ENCODE measurements at places on chromosomes 12 and 14.
A peak's percentile ranks its signal among the peaks of the same experiment; 100 is the strongest.

- DNase-seq, result peak; percentile 53
These were observed 23.8 kb upstream of the PHC1 start for GRCh38 chr12:8890313-8891085.

- DNase-seq, result no peak
These were observed 56.5 kb downstream of the EGLN3 start for GRCh38 chr14:33894339-33894738.

- DNase-seq, result no peak
These were observed 613 bp downstream of the DUSP16 start for GRCh38 chr12:12562016-12562483.

- DNase-seq, result no peak
These were observed 5.5 kb downstream of the AMN start for GRCh38 chr14:102927878-102928411.

- DNase-seq, result no peak
These were observed 4.4 kb downstream of the AMHR2 start for GRCh38 chr12:53427905-53428594.

DNA sequence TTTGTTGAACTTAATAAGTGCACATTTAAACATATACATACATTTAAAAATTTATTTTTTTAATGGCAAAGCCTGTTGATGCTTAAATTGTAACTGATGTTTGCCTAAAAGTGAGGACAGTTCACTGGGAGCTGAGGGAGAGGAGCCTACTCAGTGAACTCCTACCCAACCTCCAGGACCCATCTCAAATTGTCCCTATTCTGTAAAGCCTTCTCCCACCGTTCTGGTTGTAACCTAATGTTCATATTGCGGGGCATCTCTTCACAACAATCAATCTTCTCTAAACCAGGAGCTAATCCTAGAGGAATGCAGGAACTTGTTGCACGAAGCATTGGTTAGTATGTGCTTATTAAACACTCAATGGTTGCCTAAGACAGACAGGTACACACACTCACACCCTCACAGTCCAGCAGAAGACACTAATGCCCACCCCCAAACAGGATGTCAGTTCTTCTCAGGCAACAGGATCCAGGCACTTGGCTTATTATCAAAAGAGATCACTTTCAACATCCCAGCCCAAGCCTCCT lies 1.8 kb downstream of the CLMN start:
- DNase-seq, result no peak

DNA sequence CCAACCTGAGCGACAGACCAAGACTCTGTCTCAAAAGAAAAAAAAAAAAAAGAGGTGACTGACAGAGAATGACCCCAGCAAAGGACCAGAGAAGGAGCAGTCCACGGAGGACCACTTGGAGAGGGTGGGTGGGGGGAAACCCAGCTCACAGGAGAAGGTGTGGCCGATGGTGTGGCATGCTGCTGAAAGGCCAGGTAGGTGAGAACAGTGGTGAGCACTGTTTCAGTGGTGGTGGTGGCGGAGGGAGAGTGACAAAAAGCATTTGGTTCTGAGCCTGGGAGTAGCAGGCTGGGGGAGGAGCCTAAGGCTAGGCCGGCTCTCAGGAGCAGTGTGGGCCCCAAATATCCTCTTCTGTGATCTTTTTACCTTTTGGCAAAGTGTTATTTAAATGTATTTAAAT lies 63.8 kb downstream of the IRF2BPL start:
- DNase-seq, result no peak

- no peak for DNase-seq
These were observed 334.5 kb downstream of the CACNA1C start for GRCh38 chr12:2387103-2387834.

DNA sequence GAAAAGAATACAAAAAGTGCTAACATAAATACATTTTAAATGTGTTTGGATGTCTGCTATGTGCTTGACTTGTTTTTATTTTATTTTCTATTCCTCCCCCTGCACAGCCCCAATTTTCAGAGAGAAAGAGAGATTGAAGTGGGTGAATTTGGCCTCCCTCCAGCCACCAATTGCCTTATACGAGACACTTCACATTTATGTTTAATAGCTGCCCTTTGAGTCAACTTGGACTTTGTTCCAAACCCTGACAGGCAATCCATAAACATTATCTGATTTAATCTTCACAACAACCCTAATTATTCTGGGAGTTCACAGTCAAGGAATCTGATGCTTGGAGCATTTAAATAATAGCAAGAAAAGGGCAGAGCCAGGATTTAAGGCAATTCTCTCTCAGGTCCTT lies 161.7 kb downstream of the SLC15A4 start:
- DNase-seq, result no peak

DNA sequence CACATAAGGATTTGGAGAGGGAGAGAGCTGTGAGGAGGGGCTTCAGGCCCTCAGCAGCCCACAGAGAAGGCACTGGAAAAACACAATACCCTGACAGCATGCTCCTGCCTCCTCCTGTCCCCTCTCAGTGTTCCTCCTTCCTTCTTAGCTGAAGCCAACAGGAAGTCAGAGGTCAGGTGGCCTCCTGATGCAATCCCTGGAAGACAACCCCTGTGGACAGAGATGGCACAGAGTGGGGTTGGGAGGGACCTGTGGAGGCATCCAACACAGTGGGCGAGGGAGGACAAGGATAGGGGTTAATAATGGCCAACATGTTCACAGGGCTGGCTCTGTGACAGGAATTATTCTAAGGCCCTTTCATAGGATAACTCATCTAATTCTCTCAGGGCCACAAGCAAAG lies 15.4 kb upstream of the IFI27L2 start:
- peak; percentile 13 for DNase-seq

DNA sequence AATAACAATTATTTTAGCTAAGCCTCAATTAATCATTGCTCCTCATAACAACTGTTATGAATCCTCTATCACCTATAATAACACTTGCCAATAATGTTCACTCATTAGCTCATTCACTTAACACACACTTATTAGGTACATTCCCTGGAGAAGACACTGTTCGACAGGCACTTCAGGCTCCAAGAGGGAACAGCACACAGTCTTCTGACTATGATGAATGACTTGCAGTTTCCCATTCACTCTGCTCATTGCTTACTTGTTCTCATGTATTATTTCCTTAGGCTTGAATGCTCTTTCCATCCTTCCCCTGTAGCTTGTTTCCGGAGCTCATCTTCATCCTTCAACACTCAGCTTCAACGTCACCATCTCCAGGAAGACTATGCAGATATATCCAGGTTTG lies 437.3 kb downstream of the TMEM132D start:
- DNase-seq, result no peak

GRCh38 chr12:95608252-95609033 lies 57.2 kb upstream of the USP44 start:
- DNase-seq, result no peak

- DNase-seq, result no peak
These were observed 5.2 kb downstream of the CMAS start for GRCh38 chr12:22051114-22051698.

- no peak for DNase-seq
These were observed 44.9 kb downstream of the RNF34 start for GRCh38 chr12:121444842-121445202.

- DNase-seq, result no peak
These were observed 214.9 kb downstream of the KTN1 start for GRCh38 chr14:55794655-55795595.

- no peak for DNase-seq
These were observed 7.3 kb upstream of the C12orf50 start for GRCh38 chr12:88036353-88036965.

DNA sequence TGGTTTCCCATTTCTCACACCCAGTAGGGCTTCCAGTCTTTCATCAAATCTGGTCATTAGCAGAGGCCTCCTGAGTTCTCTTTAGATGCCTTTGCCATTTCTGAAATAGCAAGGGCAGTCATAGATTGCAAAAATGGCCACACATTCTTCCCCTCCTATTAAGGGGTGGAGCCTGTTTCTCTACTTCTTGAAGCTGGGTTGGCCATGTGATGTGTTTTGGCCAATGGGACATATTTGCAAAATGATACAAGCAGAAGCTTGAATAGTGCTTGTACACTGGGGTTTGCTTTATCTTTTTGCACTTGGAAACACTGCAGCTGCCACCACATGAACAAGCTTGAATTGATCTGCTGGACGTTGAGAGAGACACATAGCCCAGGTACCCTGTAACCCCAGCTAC lies 109.3 kb downstream of the VRK1 start:
- DNase-seq, result no peak

- DNase-seq, result no peak
These were observed 438.5 kb downstream of the LRIG3 start for GRCh38 chr12:58481811-58482210.
